Body of pancreas (tissue), 4 donors: ENCODE measurements at places on chromosomes 6 and 20. TPM values are rescaled to one million over a fixed set of nuclear protein-coding genes. Genes with fewer than 3 reads are reported as not detected.

DNA sequence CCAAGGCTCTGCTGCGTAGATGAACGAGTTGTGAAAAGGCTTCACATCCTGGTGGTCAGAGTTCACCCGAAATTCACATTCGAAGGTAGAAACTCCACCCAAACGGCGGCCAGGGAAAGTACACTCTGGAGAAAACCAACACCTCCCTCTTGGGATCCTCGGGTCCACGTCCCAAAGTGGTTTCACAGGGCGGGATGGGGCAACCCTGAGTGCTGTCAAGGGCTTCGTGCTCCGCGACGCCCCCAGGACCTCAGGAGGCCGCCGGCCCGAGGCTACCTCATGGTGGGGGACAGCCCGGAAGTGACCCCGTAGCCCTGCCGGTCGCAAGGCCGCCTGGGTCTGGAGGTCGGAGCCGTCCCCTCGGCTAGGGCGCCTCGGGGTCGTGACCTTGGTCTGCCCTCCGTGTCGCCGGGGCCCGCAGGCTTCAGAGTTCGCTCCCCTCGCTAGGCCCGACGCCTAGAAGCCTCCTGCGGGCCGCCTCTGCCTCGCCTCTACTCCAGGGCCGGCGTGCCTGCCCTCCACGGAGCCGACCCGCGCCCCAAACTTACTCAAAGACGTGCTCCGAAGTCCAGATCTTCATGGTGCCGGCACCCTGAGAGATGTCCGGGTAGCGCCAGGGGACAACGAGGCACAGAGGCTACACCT is at the start of gene PRELID3B:
Gene PRELID3B (minus strand): TSS at position 636 of the 645 bp plus-strand sequence. CDS start 56 bp downstream, at position 580.
- peak within 1 kb of the TSS; percentile 72 for H3K4me3 ChIP-seq
- peak within 1 kb of the TSS; percentile 82 for H3K27ac ChIP-seq
- H3K4me1 ChIP-seq, result peaks cover 28% of the 10 kb centered on the region
- H3K27me3 ChIP-seq, result no peaks in the 10 kb centered on the region
- DNase-seq, result no peak

- no peaks in the 10 kb centered on the region for H3K36me3 ChIP-seq
- H3K4me1 ChIP-seq, result peaks cover 10% of the 10 kb centered on the region
- DNase-seq, result no peak
- no peak overlapping the region for H3K27ac ChIP-seq
Observed at GRCh38 chr6:116205281-116205680, 48.6 kb downstream of the TSPYL4 start.

DNA sequence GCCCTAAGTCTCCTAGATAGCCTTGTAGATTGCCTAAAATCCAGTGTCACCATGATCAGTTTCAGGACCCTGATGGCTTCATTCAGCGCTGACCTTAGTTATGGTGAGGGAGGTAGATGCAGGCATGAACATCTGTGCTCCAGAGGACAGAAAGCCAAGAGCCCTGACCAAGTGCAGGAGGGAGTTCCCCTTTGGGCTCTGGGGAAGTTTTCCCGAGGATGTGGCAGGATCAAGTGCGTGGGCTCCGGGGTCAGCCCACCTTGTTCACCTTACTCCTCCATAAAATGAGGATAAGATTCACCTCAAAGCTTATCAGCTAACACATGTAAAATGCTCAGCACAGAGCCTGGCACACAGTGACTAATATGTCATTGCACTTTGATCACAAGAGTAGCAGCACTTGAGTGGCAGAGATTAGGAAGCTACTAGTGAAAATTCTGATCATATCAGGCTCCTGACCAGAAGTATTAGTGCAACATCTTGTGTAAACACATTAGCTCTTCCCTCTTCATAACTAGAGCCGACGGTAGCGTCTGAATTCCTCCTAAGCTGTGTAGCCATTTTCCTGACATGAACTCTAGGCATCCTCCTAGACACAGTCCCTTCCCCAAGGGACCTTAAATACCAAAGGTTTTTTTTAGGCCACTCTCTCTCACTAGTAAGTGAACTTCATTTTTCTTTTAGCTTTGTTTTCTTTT is 125.2 kb downstream of the SULF2 start:
- no peak overlapping the region for H3K4me3 ChIP-seq
- no peaks in the 10 kb centered on the region for H3K36me3 ChIP-seq
- H3K4me1 ChIP-seq, result no peaks in the 10 kb centered on the region

DNA sequence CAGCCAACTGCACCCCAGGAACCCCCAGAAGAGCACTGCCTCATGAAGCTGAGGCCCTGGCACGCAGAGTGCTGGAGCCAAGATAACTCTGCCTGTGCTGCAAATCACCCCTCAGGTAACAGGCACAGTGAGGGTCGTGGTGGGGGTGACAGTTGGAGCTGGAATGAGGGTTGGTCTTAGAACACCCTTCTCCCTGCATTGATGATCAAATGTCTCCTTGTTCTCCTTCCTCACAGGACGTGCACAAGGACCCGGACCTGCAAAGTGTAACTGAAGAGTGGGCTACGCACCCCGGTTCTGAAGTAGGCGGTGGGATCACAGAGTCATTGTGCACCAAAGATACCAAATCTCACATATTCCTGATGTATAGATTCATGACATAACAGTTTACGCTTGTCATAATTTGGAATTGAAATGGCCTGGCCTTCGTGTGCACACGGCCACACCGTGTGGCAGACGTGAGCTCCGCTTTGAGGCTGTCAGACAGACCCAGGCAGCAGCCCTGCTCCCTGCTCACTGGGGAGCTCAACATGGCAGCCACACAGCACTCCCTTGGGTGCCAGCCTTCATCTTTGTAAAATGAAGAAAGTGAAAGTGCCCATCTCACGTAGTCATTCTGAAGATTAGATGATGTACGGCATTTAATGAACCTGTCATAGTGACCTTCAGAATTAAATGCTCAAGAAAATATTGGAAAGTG is 8.8 kb downstream of the THBS2 start:
- H3K36me3 ChIP-seq, result no peaks in the 10 kb centered on the region
- H3K4me3 ChIP-seq, result no peak overlapping the region
- no peak overlapping the region for H3K27ac ChIP-seq
- no peak for DNase-seq

- H3K36me3 ChIP-seq, result no peaks in the 10 kb centered on the region
- H3K4me1 ChIP-seq, result peaks cover 25% of the 10 kb centered on the region
- no peaks in the 10 kb centered on the region for H3K27me3 ChIP-seq
- peak; percentile 45 for DNase-seq
Observed at GRCh38 chr20:19786311-19786710, 28.3 kb downstream of the RIN2 start.

DNA sequence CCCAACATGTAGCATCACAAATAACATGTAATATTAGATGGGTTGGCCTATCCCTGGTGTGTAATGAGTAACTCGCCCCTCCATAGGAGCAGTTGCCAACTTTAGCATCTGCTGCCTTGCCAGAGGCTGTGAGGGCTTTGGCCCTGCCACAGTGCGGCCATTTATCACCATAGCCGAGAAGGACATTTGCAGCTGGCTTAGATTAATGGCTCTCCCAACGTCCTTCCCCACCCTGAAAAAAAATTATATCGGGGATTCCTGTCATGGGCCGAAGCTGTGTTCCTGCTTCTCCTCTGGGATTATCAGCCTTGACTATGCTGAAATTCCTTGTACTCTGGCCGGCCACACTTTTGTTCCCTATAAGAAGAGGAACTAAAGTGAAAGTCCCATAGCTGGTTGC is 7.6 kb upstream of the ADIG start:
- DNase-seq, result no peak
- peaks cover 15% of the 10 kb centered on the region for H3K36me3 ChIP-seq
- H3K27ac ChIP-seq, result no peak overlapping the region
- no peaks in the 10 kb centered on the region for H3K4me1 ChIP-seq
- H3K4me3 ChIP-seq, result no peak overlapping the region

GRCh38 chr20:50866036-50866685 is 65.1 kb downstream of the ADNP start:
- no peak overlapping the region for H3K4me3 ChIP-seq
- no peaks in the 10 kb centered on the region for H3K4me1 ChIP-seq
- DNase-seq, result no peak
- H3K27me3 ChIP-seq, result no peaks in the 10 kb centered on the region

DNA sequence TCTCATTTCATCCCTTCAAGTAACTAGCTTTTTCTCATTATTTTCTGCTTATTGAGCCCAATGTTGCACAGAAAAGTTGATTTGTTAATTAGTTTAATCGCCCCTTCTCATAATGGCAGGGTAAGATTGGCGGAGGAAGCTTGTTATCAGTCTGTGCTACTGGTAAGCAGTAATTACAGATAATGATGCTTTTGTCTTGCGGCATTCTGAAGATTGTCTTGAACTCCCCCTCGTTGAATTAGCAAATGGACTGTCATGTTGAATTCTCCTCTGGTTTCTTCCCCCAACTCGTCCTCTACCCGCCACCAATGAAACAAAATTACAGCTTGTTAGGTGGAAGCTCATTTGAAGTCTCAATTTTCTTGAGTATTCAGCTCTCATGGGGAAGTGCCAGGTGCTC is 39.4 kb downstream of the PRDM13 start:
- no peak for DNase-seq
- no peaks in the 10 kb centered on the region for H3K36me3 ChIP-seq
- no peak overlapping the region for H3K27ac ChIP-seq
- H3K27me3 ChIP-seq, result no peaks in the 10 kb centered on the region

GRCh38 chr6:136886091-136886490 is 36.0 kb upstream of the SLC35D3 start:
- no peaks in the 10 kb centered on the region for H3K36me3 ChIP-seq
- no peak for DNase-seq

GRCh38 chr6:43953794-43954310 is 173.4 kb downstream of the MRPL14 start:
- H3K27me3 ChIP-seq, result no peaks in the 10 kb centered on the region
- H3K4me3 ChIP-seq, result no peak overlapping the region
- DNase-seq, result peak; percentile 25

DNA sequence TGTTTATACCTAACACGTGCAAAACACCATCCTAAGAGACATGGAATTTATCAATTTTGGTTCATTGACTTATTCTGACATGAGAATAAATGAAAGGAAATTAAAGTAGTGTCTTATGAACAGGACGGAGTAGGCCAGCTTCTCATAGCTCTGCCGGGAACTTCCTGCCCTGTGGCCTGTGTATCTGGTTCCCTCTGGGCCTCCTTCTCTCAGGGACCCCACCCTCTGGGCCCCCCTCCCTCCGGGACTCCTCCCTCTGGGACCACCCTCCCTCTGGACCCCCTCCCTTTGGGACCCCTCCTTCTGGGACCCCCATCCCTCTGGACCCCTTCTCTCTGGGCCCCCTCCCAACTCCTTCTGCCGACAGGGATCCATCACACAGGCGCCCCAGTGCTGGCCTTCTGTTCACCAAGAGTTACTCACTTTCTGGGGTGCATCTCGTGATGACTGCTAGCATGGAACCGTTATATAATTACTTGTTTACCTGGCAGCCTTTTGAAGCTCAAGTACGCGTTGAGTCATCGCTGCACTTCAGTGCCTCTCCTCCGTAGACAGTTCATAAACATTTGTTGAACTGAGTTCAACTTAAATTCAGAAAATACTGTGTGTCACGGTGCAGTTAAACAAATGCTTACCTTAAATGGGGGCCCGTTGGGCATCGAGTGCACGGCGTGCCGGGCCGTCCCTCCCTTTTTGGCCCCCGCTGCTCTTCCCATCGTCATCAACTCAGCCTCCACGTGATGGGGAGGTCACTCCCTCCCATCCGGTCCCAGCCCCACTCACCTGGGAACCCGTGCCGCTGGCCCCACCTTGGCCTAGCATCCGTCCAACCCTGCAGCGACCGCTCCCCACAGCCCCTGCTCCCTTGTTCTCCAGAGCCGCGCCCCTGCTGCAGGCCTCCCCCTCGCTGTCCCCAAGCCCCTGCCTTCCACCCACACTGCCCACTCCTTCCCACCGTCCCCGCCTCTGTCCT is 8.1 kb downstream of the CCR6 start:
- H3K4me3 ChIP-seq, result no peak overlapping the region
- no peak for DNase-seq
- H3K36me3 ChIP-seq, result no peaks in the 10 kb centered on the region

- DNase-seq, result no peak
- H3K36me3 ChIP-seq, result peaks cover 4% of the 10 kb centered on the region
- H3K27ac ChIP-seq, result peak overlapping the region; percentile 82
- H3K4me3 ChIP-seq, result no peak overlapping the region
- no peaks in the 10 kb centered on the region for H3K27me3 ChIP-seq
Observed at GRCh38 chr6:24779416-24780016, 4.8 kb downstream of the GMNN start.

DNA sequence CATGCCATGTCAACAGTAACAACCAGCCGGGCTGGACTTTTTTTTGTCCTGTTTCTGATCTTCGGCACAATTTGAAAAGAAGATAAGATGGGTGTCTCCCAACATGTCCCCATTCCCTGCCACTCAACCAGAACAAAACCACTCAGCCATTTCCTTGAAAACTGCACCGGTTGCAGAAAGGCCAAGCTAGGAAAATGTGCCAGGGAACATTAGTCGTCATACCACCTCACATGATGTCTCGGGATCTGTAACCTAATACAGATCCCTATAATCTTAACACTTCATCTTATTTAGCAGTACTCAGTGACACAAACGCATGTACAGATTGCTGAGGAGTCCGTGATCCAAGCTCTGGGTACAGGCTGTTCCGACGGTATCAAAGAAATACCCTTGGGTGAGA is 46.5 kb downstream of the ALDH8A1 start:
- H3K36me3 ChIP-seq, result no peaks in the 10 kb centered on the region
- no peak overlapping the region for H3K4me3 ChIP-seq
- no peaks in the 10 kb centered on the region for H3K4me1 ChIP-seq
- H3K27ac ChIP-seq, result no peak overlapping the region
- H3K27me3 ChIP-seq, result no peaks in the 10 kb centered on the region

DNA sequence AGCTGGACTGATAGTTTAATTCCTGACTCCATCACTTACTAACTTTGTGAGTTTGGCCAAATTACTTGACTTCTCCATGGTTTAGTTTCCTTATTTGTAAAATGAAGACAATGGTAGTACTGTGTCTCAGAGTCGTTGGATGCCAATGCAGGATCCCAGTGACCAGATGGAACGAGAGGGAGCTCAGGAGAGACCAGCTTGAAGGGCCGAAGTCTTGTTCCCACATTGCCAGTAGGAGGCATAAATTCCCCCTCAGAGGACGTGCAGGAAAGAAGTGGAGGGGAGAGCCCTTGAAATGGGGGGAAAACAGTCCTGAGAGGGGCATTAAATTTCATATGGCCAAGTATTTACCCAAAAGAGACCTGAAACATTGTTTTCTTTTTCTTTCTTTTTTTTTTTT is 2.1 kb upstream of the MUC22 start:
- peaks cover 15% of the 10 kb centered on the region for H3K4me1 ChIP-seq
- H3K36me3 ChIP-seq, result no peaks in the 10 kb centered on the region
- peak overlapping the region; percentile 7 for H3K27ac ChIP-seq
- no peak for DNase-seq

DNA sequence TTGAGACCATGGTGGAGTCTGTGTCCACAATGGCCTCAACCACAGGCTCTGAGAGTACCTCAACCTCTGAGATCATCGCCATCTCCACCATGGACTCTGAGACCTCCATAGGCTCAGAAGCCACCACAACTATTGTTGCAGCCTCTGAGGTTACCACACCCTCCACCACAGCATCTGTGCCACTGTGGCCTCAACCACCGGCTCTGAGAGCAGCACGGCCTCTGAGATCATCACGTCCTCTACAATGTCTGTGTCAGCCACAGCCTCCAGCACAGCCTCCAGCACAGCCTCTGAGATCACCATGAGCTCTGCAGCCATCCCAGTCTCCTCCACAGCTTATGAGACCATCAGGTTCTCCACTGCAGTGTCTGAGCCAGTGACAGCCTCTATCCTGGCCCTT is 19.4 kb upstream of the MUC21 start:
- H3K27ac ChIP-seq, result no peak overlapping the region
- H3K27me3 ChIP-seq, result no peaks in the 10 kb centered on the region
- no peaks in the 10 kb centered on the region for H3K4me1 ChIP-seq
- no peak for DNase-seq

The KHDC1L gene
- total RNA-seq, result not detected

The USP49 gene
- total RNA-seq, result 5.2 TPM

The SIRPB1 gene
- total RNA-seq, result 1.3 TPM

The IMPG1 gene
- total RNA-seq, result not detected

The TNF gene
- 1.3 TPM for total RNA-seq

The C4A gene
- 60.3 TPM for total RNA-seq

The SLC22A16 gene
- not detected for total RNA-seq

The CRNKL1 gene
- 28.3 TPM for total RNA-seq
